Small intestine (tissue), 16 donors: ENCODE measurements at places on chromosomes 2 and 18. TPM values are rescaled to one million over a fixed set of nuclear protein-coding genes. Genes with fewer than 3 reads are reported as not detected.

ZAP70 gene
- 2.5 TPM for polyA plus RNA-seq

PLGLB2 gene
- polyA plus RNA-seq: 1.1 TPM

UGT1A5 gene
- 15.4 TPM for polyA plus RNA-seq

AKAIN1 gene
- not detected for polyA plus RNA-seq

DNA sequence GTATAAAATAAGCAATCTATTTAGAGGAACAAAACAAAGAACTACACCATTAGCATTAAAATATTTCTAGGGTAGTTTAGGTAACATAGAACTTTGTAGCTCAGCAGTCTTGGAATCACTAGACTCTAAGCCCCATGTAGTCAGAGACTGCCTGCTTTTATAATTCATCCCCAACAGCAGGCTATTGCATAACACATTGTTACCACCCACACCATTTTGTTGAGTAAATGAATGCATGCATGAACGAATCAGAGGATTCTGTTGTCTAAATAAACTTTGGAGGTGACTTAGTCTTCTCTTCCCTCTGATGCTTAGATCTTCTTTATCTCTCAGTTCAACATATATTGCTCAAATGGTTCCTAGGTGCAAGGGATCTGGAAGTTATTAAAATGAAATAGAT is 167.6 kb upstream of the TNP1 start:
- no peak for DNase-seq

- no peak for DNase-seq
Measured at GRCh38 chr18:31677592-31677991, 6.8 kb downstream of the B4GALT6 start.

- DNase-seq: no peak
Measured at GRCh38 chr18:79493211-79493800, 97.6 kb downstream of the NFATC1 start.

DNA sequence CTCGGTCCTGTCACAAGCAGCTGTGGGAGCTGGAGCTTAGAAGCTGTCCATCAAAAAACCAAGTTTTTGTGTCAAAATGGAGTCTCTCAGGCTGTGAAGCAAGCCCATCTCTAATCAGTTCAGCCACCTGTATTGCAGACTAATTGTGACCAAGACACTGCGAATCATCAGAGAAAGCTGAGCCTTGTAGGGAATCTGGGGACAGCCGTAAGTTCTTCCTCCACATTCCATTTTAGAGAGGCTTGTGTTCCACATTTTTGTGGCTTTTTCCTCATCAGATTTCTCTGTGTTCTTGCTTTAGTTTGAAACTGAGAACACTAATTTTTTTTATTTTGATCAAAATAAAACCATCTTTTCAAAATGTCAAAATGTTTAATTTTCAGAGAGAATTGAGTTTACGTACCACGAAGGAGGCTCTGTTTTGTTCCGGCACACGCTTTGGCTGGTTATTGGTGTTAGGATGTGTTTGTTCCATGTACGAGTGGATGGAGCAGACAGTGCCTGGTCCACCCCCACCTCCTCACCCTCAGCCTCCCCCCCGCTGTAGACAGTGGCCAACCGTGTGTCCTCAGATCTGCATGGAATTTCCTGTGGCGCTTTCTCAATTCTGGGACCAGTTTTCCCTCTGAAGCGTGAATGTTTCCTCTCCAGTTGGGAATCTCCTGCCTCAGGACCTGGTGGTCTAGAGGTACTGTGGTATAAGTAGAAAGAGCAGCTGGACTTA is 140.8 kb downstream of the AGAP1 start:
- DNase-seq: no peak

- no peak for DNase-seq
Measured at GRCh38 chr2:119179991-119180390, 21.4 kb upstream of the C1QL2 start.

DNA sequence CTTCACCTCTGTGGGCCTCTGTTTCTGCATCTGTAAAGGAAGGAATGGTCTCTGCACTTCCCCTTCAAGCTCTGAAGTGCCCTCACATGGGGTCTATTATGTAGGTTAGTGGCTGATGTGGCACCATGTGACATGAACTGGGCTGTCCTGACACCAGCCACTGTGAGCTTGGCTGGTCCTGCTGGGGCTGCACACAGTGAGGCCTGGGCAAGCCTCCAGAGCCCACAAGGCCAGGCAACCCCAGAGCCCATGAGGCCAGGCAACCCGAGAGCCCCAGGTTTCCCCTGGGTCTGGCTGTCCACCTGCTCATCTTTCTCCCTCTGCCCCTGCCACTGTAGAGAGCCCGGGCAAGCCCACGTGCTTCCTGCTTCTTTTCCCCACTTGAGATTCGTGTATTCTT is 150.1 kb upstream of the SMAD2 start:
- DNase-seq: no peak

DNA sequence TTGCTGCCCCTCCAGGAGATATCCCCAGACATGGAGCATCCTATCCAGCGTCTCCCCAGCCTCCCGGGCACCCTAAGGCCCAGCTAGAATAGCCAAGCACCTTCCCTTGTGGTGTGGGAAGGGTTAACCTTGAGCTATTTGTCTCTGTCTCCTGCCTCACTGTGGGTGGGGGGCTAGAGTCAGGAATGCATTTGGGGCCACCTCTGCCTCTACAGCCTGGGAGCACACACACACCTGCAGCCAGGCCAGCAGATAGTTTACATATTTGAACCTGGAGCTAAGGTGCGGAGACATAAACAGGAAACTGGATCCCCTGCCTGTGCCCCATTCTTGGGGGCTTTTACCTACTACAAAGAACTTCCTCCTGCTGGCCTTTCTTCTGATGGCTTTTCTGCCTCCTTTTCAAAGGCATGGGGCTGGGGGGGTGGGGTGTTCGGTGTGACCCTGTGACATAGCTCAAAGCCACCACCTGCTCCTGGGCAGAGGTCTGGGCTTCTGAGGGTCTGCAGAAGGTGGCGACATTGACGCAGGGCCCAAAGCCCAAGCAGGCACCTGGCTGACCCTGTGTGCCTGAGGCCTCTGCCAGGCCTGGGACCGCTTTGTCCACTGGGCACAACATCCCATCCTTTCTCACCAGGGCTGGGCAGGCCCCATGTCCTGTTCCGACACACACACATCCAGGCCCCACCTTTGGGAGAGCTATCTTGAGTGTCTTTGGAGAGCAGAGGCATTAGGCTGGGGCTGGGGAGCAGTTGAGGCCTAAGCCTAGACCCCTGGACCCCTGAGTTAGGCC is 34.2 kb downstream of the EMX1 start:
- DNase-seq: no peak

DNA sequence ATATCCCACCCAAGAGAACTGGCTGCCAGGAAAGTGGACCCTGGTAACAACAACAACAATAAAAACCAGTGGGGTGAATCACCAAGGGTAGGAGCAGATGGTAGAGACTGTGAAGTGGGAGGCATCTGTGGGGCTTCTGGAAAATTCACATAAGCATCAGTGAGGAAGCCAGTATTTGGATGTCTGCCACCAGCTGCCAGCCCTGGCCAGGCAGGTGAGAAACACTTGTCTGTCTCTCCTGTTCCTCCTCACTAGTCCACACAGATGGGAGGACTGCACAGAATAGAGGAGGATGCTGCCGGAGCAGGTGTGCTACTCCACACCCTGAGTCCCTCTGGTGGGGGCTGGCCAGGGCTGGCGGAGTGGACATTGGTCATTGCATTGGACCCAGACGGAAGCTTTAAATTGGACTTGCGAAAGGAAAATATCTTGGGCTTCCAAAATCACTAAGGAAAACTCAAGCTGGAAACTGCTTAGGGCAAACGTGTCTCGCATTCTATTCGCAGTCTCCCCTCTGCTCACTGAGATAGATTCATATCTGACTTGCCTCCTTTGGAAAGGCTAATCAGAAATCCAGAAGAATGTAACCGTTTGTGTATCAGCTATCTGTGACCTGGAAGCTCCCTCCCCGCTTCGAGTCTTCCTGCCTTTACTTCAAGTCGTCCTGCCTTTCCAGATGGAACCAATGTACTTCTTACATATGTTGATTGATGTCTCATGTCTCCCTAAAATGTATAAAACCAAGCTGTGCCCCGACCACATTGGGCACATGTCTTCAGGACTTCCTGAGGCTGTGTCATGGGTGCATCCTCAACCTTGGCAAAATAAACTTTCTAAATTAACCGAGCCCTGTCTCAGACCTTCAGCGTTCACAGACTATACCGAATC is 69.1 kb downstream of the NAB1 start:
- no peak for DNase-seq

DNA sequence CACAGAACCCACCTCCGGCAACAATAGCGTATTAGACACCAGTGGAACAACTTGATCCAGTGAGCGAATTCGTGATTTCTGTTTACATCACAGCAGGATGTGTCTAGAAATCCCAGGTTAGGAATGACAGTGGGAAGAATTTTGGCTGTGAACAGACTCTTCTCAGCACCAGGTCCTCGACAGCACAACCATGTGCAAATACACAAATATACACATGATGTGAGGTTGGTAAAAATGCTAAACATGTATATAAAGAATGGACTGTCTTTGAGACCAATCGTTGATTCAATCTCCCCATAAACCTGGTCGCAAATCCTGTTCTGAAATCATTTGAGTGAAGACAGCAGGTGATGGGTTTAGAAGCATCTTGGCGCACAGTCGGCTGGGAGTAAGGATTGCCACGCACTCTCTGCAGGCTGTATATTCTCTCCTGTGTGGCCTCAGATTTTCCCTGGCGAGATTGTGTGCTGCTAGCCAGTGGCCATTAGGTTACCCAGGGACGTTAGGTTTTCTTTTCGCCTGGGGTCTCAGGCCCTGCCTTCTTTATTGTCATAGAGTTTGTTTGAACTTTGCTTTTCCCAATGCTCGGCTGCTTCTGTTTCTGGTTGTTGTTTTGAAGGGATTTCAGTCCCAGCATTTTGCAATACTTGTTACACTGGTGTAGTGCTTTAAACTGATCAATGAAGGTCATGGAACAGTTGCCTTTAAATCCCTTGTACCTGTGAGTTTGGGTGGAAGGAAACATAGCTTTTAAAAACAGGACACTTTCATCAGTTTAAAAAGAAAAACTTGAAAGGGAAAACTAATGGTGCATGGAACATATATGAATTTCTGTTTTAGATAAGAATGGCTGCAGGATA is 147.3 kb downstream of the ALPK2 start:
- DNase-seq: no peak

DNA sequence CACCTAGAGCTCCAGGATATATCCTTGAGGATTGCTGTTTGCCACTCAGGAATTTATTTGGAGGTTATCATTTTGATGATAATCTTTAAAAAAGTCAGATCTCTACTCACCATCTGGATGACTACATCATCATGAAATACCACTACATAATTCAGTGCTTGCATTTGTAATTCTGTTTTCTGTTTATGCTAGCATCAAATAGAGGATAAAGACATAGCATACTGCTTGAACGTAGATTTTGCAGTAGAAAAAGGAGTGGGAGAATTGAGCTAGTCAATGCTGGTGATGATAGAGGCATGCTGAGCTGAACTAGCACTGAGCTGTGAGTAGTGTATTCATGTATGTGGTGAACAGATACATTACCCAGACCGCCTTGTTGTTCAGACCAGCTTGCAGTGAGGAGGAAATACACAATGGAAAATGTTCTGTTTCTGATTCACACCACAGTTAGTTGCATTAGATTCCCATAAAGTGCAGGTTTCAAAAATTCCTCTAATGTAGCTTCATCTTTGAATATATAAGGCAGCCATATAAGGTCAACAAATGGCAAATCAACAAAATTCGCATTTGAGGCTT is 68.8 kb upstream of the CDC42EP3 start:
- no peak for DNase-seq

GRCh38 chr2:2808551-2809058 is 477.5 kb upstream of the MYT1L start:
- DNase-seq: no peak

DNA sequence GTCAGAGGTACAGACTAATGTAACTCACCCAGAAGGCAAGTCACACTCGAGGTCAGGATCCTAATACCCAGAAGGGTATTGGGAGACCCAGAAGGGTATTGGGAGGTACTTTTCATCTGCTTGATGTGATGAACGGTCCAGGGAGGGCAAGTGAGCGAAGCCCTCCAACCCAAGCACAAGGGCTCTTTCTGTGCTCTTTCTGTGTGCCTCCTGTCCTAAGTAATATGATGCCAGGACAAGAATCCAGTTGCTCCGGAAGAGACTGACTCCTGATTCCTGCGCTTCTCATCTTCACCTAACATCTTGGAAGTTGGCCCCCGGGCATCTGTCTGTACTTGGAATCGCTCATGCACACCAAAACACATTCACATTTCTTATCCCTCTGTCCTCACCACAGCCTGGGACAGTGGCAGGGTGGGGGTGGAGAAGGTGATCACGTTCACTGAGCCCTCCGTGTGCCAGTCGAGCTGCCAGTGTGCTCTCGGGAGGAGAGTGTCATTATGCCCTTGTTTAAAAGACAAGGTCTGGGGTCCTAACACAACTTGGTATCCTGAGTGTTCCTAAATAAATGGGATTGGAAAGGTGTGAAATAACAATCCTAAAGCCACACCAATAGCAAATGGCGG is 17.1 kb downstream of the GYPC start:
- DNase-seq: no peak
